GM20000 (cell line): ENCODE measurements at places on chromosomes 16 and 17.

DNA sequence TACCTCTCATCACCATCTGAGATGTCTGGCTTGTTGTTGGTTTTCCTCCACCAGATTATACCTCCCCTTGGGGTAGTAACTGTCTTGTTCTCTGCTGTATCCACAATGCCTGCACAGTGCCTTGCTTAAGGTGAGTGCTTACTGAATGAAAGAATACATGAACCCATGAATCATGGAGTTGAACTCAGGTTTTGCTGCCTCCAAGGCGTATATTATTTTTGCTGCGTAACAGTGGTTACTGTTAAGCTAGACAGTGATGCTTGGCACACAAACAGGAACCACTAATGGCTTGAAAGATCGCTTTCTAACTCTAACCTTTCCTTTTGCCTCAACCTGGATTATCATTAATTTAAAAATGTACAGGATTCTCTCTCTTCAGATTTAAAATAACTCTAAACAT lies 695.8 kb downstream of the TOX3 start:
- DNase-seq = no peak

GRCh38 chr16:60059141-60059540 lies 1325.0 kb upstream of the GOT2 start:
- DNase-seq = no peak

DNA sequence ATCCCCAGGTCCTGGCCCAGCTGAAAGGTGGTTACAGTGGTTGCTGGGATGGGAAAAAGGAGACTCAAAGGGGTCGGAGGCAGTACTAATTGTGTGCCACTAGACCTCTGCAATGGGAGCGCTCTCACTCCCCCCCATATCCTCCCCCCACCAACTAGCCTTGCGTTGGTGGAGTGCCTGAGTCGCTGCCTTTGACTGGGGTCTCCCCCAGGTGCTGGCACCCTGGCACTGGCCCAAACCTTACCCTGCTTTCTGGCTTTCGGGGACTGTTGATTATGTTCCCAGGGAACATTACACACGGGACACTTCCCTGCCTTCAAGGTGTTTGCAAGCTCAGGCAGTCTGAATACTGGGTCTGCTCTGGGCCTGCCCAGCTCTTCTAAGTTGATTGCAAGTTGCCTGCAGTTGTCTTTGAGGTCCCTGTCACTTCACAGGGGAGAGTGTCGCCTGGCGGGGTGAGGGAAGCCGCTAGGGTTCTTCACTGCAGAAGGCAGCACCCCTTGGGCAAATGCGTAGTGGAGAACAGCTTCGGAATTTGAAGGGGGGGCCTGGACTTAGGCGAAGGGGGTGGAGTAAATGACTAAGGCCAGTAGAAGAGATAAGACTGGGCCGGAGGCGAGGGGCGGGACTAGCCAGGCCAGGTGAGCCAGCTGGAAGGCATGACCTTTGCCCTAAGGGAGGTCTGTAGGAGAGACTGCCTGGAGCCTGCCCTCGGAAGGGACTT lies 98.0 kb downstream of the RAB11FIP4 start:
- DNase-seq = no peak

DNA sequence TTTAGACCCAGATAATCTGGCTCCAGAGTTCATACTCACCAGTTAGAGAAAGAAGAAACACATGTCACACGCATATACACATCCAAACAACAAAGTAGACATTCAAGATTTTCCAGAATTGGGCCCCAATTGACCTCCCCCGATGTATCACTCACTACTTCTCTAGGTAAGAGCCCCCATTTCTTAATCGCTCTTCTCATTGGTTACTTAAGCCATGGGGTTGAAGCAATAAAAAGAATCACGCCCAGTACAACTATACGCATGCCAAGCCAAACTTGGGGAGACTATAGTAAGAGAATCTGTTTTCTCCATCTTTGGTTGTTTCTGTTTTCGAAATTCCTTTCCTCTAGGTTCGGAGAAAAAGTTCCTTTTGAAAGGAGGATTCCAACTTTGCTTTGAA lies 565 bp downstream of the DDX52 start:
- DNase-seq = peak; percentile 11

DNA sequence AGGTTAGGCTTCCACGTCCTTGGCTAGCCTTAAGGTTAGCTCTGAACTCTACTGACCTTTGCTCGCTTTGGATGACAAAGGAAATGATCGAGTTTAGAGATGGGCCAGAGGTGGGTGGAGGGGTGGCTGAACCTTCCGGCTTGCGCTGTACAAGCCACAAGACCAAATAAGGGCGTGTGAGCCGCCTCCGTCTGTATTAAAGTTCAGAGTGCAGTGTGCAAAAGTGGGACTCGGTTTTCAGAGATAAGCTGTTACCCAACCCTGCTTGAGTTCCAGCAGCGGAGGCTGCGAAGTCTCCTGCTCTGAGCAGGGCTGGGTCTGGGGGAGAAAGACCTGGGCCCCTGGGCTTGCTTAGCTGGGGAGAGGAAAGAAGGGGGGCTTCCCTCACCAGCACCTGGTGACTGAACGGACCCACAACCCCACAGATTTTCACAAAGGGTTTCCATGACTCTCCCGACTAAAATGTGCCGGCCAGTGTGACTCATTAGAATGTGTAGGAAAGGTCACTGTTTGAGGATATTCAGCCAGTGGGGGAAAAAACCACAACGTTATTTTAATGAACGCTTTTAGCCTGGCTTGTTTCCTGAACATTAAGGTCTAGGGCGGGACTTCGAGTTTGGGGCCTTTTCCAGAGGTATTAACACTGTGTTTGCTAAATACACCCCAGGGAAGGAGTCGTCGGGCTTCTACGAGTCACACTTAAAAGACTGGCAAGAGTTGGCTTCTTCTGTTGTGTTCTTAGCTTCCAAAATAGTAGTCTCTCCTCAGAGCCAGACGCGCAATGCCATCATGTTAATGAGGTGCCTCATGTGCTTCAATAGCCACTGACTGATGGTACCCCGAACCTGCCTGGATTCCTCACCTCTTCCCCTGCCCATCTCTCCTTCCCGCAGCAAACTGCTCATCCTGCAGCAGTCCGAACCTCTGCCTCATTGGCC lies 67.0 kb downstream of the CENPV start:
- DNase-seq = peak; percentile 85

GRCh38 chr17:57425903-57426880 lies 169.9 kb downstream of the MSI2 start:
- DNase-seq = no peak

- no peak for DNase-seq
Measured at GRCh38 chr17:73503560-73503959, 140.7 kb downstream of the SDK2 start.

- DNase-seq = no peak
Measured at GRCh38 chr16:64872101-64872500, 249.8 kb downstream of the CDH11 start.
